Kasumi-1 (cell line): ENCODE measurements at places on chromosomes 2 and 18.

DNA sequence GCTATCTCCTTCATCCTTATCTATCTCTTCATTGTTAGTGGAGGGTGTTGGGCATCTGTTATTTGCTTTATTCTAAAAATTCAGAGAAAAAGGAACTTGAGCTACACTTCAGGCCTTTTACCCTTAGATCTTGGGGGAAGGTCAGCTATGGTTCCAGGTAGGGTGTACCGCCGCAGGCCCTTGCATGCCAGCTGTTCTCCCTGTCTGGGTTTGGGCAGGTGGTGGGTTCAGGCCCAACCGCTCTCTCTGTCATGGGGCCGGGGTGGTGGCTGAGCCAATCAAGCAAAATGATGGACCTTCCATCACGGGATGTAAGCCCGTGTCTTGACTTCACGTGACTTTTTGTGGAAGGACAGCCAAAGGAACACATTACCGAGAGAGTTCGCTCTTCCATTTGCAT, 231.1 kb downstream of the LDLRAD4 start:
- DNase-seq: no peak

DNA sequence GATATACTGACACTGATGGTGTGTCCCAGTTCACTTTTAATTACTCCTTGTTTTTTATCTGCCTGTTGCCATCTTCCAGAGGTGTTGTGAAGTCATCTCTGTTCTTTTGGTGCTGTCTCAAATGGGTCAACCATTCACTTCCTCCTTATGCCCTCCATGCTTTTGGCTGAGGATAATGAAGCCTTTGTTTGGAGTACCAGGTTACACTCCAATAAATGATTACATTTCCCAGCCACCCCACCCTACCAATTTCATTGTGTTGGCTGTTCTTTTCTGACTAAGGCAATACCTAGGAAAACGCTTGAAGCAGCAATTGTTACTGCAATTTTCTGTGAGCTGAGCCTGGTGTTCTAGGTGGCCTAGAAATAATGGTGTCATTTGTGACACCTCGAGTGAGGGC, 29.8 kb upstream of the ACTG2 start:
- no peak for DNase-seq

GRCh38 chr2:8242739-8243138, 439.1 kb upstream of the ID2 start:
- no peak for DNase-seq

DNA sequence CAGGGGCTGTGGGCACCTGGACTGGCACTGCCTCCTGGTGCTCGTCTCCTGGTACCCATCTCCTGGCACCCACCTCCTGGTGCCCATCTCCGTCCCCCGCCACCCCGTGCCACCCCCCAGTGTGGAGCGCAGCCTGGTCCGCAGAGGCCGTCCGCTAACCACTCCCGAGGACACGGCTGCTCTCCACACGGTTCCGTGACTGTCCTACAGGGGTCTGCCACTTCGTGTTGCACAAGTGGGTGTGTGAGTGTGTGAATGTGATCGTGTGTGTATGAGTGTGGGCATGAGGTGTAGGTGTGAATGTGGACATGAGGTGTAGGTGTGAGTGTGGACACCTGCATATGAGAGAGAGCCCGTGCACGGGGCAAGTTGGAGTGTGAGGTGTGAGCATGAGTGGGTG, 119.4 kb upstream of the HS6ST1 start:
- DNase-seq: no peak

DNA sequence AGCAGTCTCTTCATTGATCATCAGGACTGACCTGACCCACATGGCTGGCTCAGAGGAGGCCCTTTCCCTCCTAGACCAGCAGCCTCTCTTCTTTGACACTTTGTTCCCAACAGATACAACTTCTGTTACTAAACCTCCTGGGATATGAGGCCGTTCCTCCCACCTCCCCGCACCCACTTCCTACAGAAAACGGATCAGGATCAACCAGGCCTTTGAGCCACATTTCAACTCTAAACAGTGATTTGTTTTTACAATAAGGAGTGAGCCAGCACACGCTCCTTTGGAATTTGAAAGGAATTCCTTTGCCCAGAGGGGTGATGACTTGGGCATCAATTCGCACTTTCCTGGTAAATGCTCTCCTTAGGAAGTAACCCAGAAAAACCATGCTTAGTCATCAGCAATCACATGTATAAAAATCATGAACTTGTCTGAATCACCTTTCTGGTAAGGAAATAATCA, 180.4 kb downstream of the FAM124B start:
- no peak for DNase-seq

GRCh38 chr2:102094917-102095316, 47.6 kb upstream of the IL1R1 start:
- no peak for DNase-seq

- no peak for DNase-seq
Observed at GRCh38 chr18:10289951-10290637, 164.3 kb upstream of the APCDD1 start.

GRCh38 chr18:67969458-67969857, 452.9 kb upstream of the DSEL start:
- DNase-seq: no peak

- no peak for DNase-seq
Observed at GRCh38 chr2:119315241-119315925, 51.3 kb downstream of the C2orf76 start.

GRCh38 chr2:107809835-107810234, 16.9 kb upstream of the RGPD4 start:
- DNase-seq: no peak

GRCh38 chr2:202064881-202065230, 8.2 kb upstream of the KIAA2012 start:
- no peak for DNase-seq

DNA sequence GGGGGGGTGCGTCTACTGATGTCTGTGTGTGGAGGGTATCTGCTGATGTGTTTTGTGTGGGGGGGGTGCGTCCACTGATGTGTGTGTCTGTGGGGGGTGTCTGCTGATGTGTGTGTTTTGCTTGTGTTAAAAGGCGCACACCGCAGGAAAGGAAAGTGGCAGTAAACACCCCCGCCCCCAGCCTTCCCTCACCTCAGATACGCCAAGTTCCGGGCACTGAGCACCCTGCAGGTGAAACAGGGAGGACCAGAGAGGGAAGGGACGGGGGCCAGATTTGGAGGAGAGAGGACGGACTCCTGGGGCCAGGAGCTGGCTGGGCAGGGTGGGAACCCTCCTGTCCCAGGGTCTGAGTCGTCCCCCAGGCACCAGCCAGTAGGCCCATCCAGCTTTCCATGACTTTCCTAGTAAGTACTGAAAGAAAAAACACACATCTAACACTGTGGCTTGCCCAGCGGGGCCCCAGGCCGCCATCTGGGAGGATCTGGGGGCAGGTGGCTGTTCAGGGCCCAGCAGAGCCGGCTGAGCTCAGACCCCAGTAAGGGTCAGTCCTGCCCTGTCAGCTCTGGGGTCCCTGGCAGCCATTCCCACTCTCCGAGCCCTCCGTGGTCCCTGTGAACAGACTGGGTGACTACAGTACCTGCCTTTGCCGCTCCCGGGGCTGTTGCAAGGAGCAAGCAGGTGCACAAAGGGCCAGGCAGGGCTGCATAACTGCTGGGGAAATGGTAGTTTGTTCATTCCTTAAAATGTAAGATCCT, 126.9 kb downstream of the NFATC1 start:
- DNase-seq: no peak

GRCh38 chr2:179024445-179024844, 25.5 kb downstream of the CCDC141 start:
- DNase-seq: peak; percentile 43

GRCh38 chr18:55250768-55251173, 291.5 kb upstream of the CCDC68 start:
- no peak for DNase-seq

DNA sequence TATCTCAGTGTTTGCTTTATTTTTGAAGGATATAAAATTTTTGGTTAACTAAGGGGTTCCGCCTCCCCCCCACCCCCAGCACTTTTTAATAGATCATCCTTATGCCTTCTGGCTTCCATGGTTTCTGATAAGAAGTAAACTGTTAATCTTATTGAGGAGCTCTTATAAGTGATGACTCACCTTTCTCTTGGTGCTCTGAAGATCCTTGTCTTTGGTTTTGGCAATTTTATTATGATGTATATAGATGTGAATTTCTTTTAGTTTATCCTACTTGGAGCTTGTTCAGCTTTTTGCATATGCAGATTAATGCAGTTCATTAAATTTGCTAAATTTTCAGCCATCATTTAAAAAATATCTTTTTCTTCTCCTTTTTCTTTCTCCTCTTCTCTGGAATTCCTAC, 91.7 kb upstream of the CTAGE1 start:
- DNase-seq: no peak

GRCh38 chr2:42047488-42048298, at the start of gene PKDCC:
Gene PKDCC, plus strand, starts transcription at chr2:42048021. Its CDS starts 179 bp downstream, at chr2:42048200.
- DNase-seq: peak; percentile 5

DNA sequence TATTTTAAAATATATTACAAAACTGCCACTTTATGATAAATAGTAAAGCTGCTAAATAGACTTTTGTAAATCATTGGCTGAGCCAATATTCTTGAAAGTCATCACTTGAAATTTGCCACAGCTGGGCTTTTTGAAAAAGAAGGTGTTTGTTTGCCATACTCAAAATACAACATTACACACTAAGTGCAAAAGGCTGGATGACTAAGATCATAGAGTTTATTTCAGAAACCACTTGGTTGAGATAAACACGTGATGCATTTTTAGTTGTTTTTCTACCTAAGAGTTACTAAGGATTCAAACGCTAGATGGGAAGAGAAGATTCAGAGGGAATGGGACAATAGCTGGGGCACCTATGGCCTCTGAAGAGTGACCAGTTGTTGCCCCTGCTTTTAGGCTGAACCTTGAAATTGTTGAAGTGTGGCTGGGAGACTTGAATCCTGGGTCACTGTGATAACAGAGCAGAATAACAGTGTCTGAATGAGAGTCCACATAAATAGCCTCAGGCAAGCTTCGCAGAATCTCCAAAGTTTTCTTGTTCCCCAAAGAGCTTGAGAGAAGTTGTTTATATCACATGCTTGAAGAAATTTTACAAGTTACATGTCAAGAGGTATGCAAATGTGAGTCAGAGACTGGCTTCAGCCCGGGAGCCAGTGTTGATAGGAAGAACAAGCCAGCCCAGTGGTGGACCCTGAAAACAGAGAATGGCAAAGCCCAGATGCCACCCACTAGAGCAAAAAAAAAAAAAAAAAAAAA, 409.8 kb downstream of the GPD2 start:
- no peak for DNase-seq

GRCh38 chr2:151819920-151820319, 8.3 kb downstream of the ARL5A start:
- no peak for DNase-seq

DNA sequence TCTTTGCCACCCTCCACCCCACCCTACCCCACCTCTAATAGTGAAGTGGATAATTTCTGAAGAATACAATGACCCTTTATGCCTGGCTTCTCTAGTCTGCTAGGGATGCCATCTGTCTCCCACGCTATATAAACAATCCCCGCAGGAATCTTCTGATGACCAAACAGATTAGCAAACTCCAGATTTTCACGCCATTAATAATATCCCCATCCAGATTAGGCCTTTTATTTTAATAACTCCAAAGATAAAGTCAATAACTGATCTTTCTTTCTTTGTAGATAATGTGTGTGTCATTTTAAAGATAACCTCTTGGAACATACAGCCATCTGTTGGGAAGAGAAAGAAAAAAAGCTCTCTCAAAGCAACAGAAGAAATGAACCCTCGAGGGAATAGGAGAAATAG, 47.9 kb upstream of the CCDC150 start:
- DNase-seq: no peak

GRCh38 chr18:61972389-61973264, 79.8 kb upstream of the RNF152 start:
- peak; percentile 60 for DNase-seq

DNA sequence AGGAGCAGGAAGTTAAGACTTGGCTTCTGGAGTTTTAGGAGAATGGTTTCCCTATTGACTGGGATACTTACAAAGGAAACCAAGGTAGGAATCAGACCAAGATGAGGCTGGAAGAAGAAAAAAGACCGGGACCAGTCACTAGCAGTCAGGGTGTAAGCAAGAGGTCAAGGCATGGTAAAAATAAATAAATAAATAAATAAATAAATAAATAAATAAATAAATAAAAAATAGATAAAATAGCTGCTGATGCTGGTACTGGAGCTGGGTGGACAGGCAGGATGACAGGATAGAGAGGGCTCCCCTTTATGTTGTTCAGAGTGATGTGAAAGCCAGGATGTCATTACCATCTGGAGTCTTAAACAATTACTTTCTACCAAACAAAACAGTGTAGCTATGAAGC, 89.9 kb downstream of the MYO5B start:
- DNase-seq: no peak

DNA sequence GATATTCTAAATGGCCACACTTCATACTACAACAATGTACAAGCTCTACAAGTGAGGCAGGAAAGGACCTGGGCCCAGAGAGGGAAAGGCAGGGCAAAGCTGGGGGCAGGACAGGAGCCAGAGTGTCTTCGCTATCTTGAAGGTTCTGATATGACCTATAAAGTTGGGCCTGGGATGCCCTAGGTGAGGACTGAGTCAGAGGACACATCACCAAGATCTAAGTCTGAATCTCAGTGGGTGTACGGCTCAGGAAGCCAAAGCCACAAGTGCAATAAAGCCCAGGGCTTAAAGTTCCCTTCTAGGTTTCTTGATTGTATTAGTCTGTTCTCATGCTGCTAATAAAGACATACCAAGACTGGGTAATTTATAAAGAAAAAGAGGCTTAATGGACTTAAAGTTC, 219.1 kb downstream of the ALK start:
- DNase-seq: no peak

DNA sequence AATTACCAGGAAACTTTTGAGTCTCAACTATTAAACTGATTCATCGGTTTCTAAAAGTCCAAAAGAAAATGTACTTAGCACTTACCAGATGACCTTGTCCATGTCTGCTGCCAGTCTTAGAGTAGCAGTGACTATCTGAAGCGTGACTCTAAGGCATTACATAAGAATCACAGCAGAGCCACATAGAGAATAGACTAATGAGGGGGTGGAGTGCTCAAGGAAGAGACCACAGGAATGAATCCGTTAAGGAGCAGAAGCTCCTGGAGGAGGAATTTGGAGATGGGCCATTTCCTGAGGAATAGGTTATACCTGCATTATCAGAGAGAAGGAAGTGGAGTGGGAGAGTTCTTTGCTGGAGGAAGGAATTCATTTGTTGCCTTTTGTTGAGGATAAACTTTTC, 116.0 kb downstream of the MAP3K20 start:
- DNase-seq: no peak

DNA sequence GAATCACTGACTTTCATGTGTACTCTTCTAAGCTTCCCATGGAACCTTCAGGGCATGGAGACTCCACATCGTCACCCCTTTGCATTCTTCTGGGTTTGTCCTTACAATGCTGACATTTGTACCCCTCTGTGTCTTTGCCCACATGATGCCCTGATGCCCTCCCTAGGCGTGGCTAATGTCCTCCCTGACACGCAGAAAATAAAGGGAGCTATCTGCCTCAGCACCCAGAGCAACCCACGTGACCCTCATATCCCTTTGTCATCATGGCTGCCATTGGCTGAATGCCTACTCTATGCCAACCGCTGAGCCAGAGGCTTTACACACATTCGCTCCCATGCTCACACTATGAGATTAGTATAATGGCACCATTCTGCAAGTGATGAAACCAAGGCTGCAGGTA, 86.4 kb upstream of the KLHL29 start:
- DNase-seq: no peak

GRCh38 chr2:96485350-96485749, 19.8 kb downstream of the NEURL3 start:
- no peak for DNase-seq
